ENCODE measurements at places on chromosomes 4 and X.

DNA sequence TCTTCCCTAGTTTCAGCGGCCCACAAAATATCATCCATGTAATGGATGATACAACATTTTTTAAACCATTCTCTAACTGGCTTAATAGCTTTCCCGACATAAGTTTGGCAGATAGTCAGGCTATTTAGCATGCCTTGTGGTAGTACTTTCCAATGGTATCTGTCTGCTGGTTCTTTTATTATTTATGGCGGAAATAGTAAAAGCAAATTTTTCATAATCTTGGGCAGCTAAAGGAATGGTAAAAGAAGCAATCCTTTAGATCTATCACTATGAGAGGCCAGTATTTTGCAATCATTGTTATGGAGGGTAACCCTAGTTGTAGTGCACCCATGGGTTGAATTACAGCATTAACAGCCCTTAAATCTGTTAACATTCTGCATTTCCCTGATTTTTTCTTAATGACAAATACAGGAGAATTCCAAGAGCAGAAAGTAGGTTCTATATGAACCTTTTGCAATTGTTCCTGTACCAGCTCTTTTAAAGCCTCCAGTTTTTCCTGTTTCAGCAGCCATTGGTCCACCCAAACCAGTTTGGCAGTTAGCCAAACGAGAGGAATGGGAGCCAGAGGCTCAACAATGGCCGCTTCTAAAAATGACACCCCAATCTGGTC lies 14.3 kb upstream of the HSD17B11 start:
- ATAC-seq, result no peak

- no peak for ATAC-seq
Observed at GRCh38 chrX:77160301-77160700, 286.9 kb upstream of the FGF16 start.

DNA sequence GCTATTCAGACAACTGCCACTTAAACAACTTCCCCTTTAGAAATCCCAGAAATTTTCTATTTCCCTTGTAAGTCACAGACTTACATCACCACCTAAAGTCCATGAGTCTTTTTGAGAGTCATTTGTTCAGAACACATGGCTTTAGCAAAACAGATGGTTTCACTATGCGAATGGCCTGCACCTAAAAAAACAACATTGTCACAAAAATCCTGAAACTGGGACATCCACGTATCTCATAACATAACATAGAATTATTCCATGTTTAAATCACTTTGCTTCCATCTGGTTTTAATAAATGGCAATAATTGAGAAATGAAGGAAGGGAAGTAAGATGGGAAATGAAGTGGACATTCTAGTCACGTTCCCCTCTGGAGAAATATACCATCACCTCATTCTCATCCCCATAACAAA lies 155.3 kb upstream of the EDNRA start:
- ATAC-seq, result no peak

DNA sequence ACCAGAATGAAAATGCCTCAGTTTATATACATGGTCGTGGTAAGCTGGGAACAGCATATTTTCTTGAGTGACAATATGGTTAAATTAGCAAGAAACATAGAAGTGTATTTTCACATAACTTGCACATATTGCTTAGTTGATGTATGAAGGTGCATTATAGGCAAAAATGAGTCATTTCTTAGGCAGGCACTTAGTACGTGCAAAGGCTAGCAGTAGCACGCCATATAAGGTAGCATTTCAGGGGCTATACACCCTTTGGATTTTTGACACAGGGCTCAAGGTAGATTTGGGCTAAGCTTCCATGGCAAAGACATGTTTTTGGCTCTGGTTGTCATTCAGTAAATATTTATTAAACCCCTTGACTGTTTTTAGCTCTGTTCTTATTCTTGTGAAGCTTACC lies 33.1 kb downstream of the PCDH7 start:
- ATAC-seq, result no peak

DNA sequence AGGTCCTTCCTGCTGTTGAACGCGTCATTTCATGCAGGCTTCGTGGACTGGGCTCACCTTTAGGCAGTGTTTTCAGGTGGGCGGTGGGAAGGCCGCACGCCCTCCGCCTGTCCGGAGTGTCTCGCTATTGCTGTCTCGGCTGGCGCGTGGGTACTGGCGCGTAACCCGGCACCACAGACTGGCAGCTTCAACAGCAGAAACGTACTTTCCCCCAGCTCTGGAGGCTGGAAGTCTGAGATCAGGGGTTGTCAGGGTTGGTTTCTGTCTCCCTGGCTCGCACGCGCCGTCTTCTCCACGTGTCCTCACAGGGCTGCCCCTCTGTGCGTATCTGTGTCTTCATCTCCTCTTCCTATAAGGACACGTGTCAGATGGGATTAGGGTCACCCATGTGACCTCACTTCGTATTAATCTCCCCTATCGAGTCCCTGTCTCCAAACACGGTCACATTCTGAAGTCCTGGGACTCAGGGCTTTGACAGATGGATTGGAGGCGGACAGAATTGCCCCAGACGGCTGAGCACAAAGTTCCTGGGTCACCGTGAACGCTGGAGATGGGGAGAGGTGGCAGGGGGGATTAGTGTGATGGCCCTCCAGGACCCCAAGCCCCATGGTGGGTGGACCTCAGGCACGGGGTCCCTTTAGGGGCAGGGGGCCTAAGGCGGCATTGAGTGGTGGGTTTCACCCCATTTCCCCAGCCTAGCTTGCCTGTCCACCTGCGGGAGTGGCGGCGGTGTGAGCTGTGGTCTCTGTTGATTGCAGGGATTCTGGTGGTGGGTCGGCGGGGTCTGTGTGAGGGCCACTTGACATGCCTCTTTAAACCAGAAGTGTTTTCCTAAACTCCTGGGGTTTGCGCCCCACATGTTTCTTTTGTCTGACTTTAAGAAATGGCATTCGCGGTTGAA lies 83.4 kb upstream of the LRPAP1 start:
- ATAC-seq, result no peak

- no peak for ATAC-seq
Observed at GRCh38 chrX:71549986-71550385, 17.1 kb downstream of the OGT start.

DNA sequence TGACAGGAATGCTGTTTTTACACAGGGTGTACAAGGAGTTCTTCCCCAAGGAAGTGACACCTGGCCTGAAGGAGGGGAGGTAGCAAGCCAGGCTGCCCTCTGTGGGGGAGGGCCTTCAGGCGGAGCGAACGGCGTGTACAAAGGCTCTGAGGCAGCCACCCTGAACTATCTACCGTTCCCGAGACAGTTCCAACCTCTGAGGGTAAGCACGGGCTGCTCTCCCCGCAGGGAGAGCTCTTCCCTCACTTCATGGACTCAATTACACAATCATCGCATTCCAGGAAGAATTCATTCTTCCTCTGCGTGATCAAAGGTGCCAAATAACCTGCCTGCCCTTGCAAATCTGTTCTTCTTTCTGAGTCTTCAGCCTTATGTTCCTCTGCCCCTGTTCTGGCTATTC lies 4.8 kb downstream of the ELK1 start:
- no peak for ATAC-seq

Data from stimulated activated memory B cell treated with anti-CD40 and anti-IgM and Interleukin-4, amounts not matched to agents 10 μg/mL and 1 μg/mL and 100 μg/mL, for 72 hours (primary cell).